ENCODE measurements at places on chromosomes 6 and 20.

- DNase-seq = no peak
These were observed 1164.5 kb upstream of the CITED2 start for GRCh38 chr6:140538926-140539325.

DNA sequence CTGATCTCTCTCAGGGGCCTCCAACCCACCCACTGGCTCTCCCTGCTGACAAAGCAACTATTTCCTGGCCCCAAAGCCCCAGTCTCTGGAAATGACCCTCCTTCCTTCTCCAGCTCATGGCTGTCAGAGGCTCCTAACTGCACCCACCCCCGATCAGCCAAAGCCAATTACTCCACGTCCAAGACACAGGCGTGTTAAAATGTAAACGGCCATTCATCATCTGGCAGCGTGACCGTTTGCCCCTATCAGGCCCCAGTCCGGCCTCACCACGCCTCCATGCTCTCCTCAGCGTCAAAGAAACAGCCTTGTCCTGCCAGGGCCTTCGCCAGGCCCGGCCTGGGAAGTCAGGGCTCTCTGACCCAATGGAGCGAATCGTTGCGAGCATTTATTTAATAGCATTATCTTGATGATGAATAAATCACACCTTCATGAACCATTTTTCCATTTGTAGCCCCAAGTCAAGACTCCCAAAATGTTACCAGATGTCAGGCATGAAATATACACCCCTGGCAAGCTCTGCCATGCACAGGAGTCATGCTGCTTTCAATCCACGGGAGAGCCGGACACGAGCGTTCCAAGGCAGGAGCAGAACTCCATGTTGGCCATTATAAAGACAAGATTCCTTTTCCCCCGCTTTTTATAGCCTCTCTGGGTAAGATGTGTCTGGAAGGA lies 17.7 kb downstream of the RIPOR3 start:
- no peak for DNase-seq

DNA sequence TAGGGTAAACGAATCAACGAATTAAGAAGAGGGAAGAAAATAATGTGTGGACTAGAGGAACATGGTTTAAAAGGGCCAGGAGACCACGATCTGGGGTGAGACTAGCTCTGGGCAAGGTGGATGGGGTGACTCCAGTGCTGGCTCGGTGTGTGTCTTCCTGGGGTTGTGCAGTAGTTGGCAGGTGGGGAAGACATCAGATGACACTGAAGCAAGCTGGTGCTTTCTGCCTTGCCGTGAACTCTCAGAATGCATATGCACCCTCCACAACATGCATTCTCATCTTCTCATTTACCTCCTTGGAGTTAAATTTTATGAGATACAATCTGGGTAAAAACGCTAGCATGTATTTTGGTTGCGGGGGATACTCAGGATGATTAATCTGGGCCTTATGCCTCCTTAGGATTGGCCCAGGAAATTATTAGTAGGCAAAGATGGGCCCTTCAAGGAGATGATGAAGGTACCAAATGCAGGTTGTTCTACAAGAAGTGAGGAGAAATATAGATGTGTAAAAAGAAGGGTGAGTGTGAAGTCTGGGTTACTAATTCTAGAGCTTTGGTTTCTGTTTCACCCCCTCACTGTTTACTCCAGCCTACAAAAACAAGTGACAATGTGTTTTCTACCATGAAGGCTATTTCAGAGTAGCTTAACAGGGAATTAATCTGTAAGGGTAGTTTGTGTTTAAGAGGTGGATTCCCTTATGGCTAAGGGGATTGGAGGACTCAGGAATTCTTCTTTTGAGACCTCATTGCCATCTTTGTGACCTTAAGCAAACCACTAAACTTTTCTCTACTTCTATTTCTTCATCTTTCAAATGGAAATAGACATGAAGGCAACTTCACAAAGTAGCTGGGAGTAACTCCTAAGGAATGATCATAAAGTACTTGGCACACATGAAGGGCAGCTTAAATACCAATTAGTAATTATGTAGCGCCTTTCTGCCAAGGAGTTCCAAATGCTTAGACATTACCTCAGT lies 71.0 kb upstream of the SUPT3H start:
- DNase-seq = no peak

GRCh38 chr20:45098103-45098773 lies 2.7 kb downstream of the KCNS1 start:
- DNase-seq = no peak

GRCh38 chr6:22067122-22067521 lies 229.7 kb downstream of the PRL start:
- DNase-seq = no peak

- DNase-seq = no peak
These were observed 119.6 kb upstream of the DOK5 start for GRCh38 chr20:54355631-54356280.

DNA sequence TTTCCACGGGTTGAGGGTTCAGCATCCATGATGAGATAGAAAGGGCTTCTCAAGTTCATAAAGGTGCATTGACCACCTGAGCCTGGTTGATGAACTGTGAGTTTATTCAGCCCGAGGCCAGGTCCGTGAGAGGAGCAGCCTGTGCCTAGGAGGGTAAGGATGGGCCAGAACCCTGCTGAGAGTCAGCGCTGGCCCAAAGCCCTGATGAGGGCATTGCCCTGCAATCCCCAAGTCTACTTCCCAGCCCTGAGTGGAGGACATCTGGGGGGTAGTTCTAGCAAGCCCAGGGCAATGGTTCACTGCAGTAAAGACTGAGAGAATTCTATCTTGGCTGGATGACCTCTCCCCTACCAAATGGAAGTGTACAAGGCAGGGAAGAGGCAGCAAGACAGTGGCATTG lies 123.3 kb upstream of the NXT1 start:
- DNase-seq = no peak

GRCh38 chr6:129475477-129476247 lies 234.3 kb downstream of the ARHGAP18 start:
- no peak for DNase-seq

DNA sequence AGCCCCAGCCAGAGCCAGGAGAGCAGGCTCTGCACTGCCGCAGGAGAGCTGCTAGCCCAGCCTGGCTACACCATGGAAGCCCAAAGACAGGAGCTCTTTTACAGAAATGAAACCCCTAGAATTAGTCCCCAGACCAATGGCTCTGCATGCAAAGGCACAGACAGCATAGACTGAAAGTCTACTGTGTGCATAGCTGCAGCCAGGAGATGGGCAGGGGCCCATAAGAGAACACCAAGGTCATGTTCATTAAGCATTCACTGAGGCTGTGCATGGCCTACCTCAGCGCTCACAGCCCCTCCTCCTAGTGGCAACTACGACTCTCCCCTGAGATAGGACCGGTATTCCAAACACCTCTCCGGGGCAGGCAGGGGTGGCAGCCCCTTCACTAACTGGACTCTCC lies 34.9 kb downstream of the SNX5 start:
- no peak for DNase-seq

DNA sequence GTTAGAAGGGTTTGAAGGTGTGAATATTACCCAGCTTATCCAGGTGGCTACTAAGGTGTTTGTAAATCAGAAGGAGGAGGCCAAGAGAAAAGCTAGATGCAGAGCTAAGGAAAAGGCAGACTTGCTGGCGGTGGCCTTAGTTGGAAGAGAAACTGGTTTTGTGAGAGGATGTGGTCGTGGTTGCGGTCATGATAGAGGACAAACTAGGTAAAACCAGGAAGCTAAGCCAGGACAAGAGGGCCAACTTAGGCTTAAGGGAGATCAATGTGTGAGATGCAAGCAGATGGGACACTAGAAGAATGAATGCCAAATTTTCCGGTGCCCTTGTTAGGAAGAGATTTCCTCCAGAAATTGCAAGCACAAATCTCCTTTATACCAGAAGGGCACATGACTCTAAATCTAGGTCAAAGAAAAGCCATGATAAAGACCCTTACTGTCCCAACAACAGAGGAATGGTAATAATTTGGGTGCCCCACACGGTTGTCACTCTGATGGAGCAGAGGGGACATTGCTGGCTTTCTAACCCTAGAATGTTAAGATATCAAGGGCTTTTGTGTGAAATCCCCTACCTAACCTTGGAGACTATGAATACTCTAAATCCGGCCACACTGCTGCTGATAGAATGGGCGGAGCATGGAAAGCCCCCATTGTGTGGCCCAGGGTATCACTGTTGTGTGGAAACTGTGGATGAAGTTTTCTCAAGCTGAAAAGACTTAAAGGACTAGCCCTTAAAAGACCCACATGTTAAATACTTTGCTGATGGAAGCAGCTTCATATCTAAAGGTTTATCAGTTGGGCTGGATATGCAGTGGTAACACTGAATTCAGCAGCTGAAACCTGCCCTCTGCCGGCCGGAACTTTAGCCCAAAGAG lies 7.8 kb downstream of the IL22RA2 start:
- peak; percentile 26 for DNase-seq

Measured in CD4-positive, alpha-beta T cell treated with Interleukin-15 for 1 hour (primary cell).